ENCODE measurements at places on chromosomes 7 and 10. TPM values are rescaled to one million over a fixed set of nuclear protein-coding genes. Genes with fewer than 3 reads are reported as not detected.

GRCh38 chr10:112565434-112566053, 118.5 kb downstream of the VTI1A start:
- no peak for DNase-seq

GRCh38 chr10:78864761-78865537, 203.8 kb upstream of the ZMIZ1 start:
- DNase-seq: no peak

CLCN1 gene
- 0.11 TPM for total RNA-seq

DNA sequence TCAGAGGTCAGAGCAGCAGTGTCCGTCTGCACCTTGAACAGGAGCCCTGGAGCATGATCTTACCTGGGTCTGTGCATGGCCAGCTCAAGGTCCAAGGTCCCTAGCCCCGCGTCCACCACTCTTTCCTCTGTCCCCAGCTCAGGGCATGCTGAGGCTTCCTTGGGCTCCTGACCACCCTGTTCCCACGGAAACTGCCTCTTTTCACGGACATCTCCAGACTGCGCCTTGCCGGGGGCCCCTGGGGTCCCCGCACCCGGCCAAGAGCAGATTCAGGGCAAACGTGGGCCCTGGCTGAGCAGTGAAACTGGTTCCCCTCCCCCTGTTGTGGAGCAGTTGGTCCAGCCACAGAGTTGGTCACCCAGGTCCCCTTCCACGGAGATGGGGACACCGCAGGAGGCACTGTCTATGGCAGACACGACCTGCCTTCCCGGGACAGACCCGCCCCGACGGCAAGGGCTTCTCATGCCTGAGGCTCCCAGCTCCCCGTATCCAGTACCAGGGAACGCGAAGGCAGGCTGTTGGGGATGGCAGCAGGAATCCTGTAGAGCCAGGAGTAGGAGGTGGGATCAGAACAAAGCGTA, 217.4 kb upstream of the PPP2R2D start:
- no peak for DNase-seq

DNA sequence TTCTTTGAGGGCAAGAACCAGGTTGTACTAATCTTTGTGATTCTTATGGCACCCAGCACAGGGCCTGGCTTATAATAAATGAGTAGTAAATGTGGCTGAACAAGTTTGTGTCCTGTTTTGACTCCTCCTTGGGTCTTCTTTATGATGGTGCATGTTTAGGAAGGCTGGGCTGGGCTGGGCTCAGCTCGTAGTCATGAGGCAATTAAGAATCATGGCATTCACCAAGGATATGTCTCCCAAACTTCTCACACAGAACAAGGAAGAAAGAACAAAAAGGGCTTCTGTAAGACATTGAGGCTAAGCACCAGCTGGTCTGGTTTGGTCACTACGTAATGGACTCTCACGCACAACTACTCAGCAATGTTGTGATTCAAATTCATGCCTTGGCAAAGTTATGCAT, 30.5 kb upstream of the YAE1 start:
- DNase-seq: no peak

PRSS37 gene
- not detected for total RNA-seq

CYP2W1 gene
- not detected for total RNA-seq

IKZF1 gene
- 226 TPM for total RNA-seq

DNA sequence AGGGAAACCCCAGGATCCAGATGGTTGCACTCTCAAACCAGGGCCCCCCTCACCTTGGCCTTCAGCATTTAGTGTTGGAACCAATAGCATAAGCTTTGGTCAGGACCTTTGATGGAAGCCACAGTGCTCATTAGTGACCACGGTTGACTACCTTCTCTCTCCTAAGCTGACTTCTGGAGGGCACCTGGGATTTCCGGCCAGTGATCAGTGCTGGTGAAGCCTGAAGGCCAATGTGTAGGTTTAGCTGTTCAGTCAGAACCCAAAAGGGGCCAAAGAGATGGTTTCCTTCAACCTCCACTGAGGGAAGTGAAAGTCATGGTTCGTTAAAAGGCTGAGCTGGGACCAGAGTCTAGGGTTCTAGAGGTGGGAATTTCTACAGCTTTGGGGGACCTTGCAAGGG, 46.4 kb downstream of the TCF7L2 start:
- no peak for DNase-seq
